ENCODE measurements at places on chromosomes 1 and 21.

- no peak for DNase-seq
Measured at GRCh38 chr1:94105581-94105952, 15.4 kb downstream of the ABCA4 start.

DNA sequence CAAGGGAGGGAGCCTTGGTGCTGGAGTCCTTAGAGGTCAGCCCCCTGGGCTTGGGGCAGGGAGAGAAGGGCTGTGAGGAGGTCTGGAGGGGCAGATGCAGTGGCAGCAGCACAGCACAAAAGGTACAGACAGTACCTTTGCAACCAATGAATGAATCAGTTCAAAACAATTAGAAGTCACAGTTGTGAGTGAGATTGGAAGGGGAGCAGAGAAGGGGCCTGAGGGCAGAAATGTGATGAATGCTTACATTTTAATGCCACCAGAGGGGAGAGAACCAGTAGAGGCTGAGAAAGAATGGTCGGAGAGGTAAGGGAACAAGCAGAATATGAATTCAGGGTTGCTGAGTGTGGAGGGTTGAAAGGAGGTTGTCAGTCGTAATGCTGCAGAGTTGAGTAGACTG is 24.2 kb downstream of the CAMTA1 start:
- no peak for DNase-seq

DNA sequence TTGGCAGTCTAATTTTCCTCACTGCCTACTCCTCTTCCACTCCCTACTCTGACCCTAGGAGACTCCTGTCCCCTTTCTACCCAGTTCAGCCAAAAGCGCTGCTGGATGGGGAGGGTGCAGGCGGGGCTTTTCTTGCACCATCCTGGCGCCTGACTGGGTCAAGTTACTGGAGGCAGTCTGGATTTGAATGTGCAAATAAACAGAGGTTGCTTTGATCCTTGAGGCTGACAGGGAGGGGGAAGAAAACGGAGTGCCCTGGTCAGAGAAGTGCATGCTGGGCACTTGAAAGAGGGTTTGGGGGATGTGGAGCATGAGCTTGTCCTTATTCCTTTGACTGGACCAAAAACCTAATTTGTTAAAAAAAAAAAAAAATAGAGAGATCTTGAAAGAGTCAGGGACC is 76.8 kb upstream of the SOX13 start:
- DNase-seq, result peak; percentile 49

DNA sequence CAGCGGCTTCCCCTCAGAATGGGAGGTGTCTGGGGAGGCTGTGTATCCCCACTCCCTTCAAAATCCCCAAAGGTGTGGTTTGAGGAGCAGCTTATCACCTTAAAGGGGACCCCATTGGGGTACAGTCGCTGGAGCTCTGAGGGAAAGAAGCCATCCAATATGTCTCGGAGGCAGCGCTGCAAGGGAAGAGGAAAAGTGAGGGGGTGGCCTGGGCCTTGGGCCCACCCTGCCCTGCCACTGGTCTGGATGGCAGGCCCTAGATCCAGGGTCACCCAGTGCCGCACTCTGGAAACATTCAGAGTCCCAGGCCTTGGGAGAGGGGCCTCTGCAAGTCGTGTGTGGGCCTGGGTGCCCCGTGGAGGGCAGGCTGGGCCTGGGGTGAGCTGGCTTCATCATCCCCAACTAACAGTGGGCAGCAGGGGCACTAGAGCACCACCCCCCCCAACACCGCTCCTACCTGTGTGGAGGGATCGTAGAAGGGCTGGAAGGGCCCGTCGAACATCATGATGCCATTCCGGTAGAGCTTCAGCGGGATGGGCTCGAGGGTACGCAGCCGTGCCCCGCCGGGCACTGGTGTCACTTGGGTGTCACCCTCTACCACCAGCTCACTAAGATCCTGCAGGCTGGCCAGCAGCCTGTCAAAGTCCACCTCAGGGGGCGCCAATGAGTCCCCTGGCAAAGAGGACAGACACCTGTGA is 5.6 kb downstream of the SH3BGRL3 start:
- peak; percentile 16 for DNase-seq

DNA sequence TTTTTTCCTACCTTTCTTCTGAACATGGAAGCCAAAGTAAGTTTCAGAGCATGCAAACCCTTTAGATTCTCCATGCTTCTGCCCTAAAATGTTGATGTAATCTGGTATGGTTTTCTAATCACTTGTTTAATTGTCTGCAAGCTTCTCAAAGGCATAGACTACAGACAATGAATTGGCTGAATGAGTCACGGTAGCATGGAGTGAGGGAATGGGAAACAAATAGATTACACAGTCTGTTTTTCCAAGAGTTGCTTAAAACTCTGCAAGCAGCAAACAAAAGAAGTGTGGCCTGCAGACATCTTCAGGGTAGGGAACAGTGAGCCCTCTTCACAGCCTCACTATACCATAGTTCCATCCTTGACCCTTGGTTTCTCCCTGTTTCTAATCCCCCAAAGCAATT is 326.0 kb downstream of the BARHL2 start:
- no peak for DNase-seq

- no peak for DNase-seq
Measured at GRCh38 chr1:37667023-37667671, 25.2 kb upstream of the CDCA8 start.

GRCh38 chr1:239896569-239896968 is 195.1 kb upstream of the FMN2 start:
- no peak for DNase-seq

DNA sequence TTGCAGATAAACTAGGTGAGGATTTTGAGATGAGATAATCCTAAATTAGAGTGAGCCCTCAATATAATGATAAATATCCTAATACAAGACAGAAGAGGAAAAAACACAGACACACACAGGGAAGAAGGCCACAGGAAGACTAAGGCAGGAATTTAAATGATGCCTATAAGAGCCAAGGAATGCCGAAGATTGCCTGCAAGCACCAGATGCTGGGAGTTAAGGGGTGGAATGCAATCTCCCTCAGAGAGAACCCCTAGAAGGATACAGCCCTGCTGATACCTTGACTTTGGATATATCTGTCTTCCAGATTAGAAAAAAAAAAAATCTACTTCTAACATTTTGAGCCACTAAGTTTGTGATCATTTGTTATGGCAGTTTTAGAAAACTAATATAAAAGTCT is 299.7 kb upstream of the PRMT6 start:
- no peak for DNase-seq

DNA sequence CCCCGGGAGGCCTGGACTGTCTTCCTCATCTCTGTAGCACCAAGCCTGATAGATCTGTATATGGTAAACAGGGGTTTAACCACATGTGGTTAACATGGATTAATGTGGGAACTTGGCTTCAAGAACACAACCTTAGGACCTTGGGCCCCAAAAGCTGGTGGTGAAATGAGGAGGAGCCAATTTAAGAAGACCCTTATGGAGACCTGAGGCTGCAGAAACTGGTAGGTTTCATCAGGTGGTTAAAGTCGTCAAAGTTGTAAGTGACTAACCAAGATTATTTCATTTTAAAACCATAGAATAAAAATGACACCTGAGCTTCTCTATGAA is 14.0 kb downstream of the THEMIS2 start:
- no peak for DNase-seq

GRCh38 chr1:55213151-55213884 is 1.8 kb downstream of the USP24 start:
- no peak for DNase-seq
